SJSA1 (cell line): ENCODE measurements at places on chromosomes 13 and 19. TPM values are rescaled to one million over a fixed set of nuclear protein-coding genes. Genes with fewer than 3 reads are reported as not detected.

GRCh38 chr13:110419381-110419791 lies 112.3 kb downstream of the COL4A2 start:
- peak; percentile 90 for DNase-seq
- H3K27ac ChIP-seq: peak overlapping the region; percentile 28
- H3K36me3 ChIP-seq: no peaks in the 10 kb centered on the region
- H3K4me1 ChIP-seq: peaks cover 56% of the 10 kb centered on the region

GRCh38 chr19:29923653-29924052 lies 18.4 kb upstream of the URI1 start:
- H3K27me3 ChIP-seq: no peaks in the 10 kb centered on the region
- H3K36me3 ChIP-seq: no peaks in the 10 kb centered on the region
- H3K27ac ChIP-seq: no peak overlapping the region

GRCh38 chr19:21460686-21461085 lies 44.7 kb upstream of the ZNF429 start:
- no peaks in the 10 kb centered on the region for H3K4me1 ChIP-seq
- H3K36me3 ChIP-seq: no peaks in the 10 kb centered on the region
- no peaks in the 10 kb centered on the region for H3K27me3 ChIP-seq
- H3K27ac ChIP-seq: no peak overlapping the region

GRCh38 chr19:49104229-49104864 lies 9.8 kb upstream of the LIN7B start:
- H3K4me3 ChIP-seq: no peak overlapping the region
- H3K27me3 ChIP-seq: no peaks in the 10 kb centered on the region
- H3K4me1 ChIP-seq: peaks cover 5% of the 10 kb centered on the region

Gene ZSCAN4
- total RNA-seq: not detected in 2 replicates

Gene CD79A
- 0.24 and 0.69 TPM in 2 replicates for total RNA-seq

Gene ZNF559
- total RNA-seq: 15.8 and 18.4 TPM in 2 replicates
